Naive thymus-derived CD4-positive, alpha-beta T cell (primary cell): ENCODE measurements at places on chromosomes 12 and 14. TPM values are rescaled to one million over a fixed set of nuclear protein-coding genes. Genes with fewer than 3 reads are reported as not detected.

SPPL3 gene
- total RNA-seq, result 50.0 TPM

ACSM4 gene
- total RNA-seq, result not detected

ADAM21 gene
- total RNA-seq, result not detected in 2 replicates

RERG gene
- total RNA-seq, result 0.35 TPM

DNA sequence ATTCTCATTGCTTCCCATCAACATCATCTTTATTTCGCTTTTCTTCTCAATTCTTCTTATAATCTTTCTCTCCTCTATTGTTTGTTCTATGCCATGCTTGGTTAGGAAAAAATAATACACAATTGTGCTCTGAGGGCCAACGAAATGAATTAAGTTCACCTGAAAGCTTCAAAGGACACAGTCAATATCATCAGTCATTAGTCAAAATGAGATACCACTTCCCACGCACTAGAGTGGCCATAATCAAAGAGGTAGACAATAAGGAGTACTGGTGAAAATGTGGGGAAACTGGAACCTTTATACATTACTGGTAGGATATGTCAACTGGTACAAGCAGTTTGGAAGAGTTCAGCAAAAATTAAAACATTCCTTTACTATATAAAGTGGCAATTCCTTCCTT lies 91.5 kb downstream of the TMTC1 start:
- no peak for DNase-seq
- no peaks in the 10 kb centered on the region for H3K36me3 ChIP-seq
- H3K4me3 ChIP-seq, result no peak overlapping the region
- no peaks in the 10 kb centered on the region for H3K27me3 ChIP-seq
- no peak overlapping the region for H3K27ac ChIP-seq
- no peaks in the 10 kb centered on the region for H3K4me1 ChIP-seq

GRCh38 chr12:7637615-7638014 lies 28.1 kb downstream of the APOBEC1 start:
- H3K4me3 ChIP-seq, result no peak overlapping the region
- no peaks in the 10 kb centered on the region for H3K36me3 ChIP-seq
- H3K27me3 ChIP-seq, result no peaks in the 10 kb centered on the region
- H3K4me1 ChIP-seq, result peaks cover 10% of the 10 kb centered on the region

DNA sequence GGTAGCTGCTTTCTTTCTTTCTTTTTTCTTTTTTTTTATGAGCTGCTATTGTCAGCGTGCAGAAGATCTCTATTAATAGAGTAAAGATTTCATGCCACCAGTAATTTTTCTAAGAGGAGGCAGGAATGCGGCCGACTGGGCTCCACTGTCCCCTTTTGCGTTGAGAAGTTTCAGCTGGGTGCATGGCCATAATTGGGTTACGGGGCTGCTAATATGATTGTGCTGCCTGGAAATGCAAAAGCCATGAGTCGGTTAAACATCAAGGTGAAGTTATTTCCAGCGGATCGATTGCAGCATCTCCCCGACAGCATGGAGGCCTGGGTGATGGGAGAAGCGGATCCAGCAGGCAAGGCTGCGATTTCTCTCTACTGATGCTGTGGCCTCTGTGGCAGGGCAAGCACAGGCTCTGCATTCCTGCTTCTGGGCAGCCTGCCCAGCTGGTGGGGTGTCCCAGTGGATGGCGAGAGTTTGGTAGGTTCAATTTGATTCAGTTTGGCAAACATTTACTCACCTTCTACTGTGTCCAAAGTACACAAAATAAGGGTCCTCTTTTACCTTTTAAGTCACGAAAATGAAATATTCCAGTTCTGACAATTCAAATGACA lies 54.4 kb upstream of the PRMT8 start:
- no peak overlapping the region for H3K27ac ChIP-seq
- no peaks in the 10 kb centered on the region for H3K27me3 ChIP-seq
- DNase-seq, result no peak
- H3K4me1 ChIP-seq, result peaks cover 6% of the 10 kb centered on the region

DNA sequence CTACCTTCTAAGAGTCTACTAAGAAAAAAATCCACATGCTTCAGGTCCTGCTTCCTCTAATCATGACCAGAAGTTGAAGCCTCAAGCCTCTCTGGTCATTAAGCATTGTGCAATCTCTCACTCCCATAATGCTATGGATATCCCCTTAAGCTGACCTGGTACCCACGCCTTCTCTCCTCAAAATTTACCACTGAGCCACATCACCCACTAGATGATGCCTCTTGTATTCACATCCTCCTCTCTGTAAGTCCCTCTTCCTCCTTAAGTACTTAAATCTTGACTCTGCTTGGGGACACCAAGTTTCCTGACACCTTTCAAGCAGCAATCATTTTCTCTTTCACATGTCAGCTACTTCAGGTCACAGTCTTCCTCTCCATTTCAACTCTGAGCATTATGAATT lies 9.8 kb downstream of the GALNT4 start:
- no peaks in the 10 kb centered on the region for H3K27me3 ChIP-seq
- H3K36me3 ChIP-seq, result no peaks in the 10 kb centered on the region
- no peak for DNase-seq
- no peak overlapping the region for H3K27ac ChIP-seq
- H3K4me3 ChIP-seq, result no peak overlapping the region
- H3K4me1 ChIP-seq, result peaks cover 7% of the 10 kb centered on the region

GRCh38 chr12:92062539-92063493 lies 82.8 kb downstream of the BTG1 start:
- H3K36me3 ChIP-seq, result no peaks in the 10 kb centered on the region
- H3K27ac ChIP-seq, result no peak overlapping the region
- no peak for DNase-seq
- H3K4me3 ChIP-seq, result no peak overlapping the region
- H3K27me3 ChIP-seq, result no peaks in the 10 kb centered on the region

DNA sequence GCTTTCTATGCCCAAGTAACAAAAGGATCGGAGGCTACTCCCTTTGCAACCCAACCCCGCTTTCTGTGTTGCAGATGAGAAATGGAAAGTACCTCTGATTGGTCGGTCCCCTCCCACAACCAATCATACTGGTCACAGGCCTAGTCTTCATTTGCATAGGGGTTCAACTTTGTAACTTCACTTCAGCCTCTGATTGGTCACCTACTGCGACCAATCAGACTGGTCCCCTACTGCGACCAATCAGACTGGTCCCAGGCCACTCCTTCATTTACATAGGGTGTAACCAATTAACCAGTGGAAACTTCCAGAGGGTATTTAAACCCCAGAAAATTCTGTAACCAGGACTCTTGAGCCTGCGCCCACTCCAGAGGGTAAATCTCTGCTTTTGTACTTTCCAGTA lies 906.4 kb upstream of the TMEM132C start:
- no peak overlapping the region for H3K27ac ChIP-seq
- no peak overlapping the region for H3K4me3 ChIP-seq
- DNase-seq, result no peak
- no peaks in the 10 kb centered on the region for H3K27me3 ChIP-seq
- H3K4me1 ChIP-seq, result no peaks in the 10 kb centered on the region

GRCh38 chr12:92722897-92723296 lies 20.1 kb downstream of the PLEKHG7 start:
- no peak overlapping the region for H3K4me3 ChIP-seq
- H3K4me1 ChIP-seq, result no peaks in the 10 kb centered on the region
- no peak overlapping the region for H3K27ac ChIP-seq
- no peak for DNase-seq

DNA sequence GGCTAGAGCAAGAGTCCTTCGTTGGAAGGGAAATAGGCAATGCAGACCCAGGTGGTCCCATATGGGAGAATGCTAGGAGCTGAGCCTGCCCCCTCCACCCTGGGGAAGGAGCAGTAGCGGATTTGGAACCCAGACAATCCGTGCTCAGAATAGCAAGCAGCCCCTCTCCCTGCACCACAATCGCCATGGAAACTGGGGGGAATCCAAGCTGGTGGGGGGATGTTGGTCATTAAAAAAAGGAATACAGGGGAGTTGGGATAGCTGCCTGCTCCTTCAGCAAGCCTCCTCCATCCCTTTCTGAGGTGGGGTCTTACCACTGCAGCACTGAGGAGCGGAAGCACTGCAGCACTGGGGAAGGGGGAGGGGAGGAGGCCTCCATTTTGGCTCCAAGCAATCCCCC lies 2.9 kb downstream of the RND1 start:
- no peak overlapping the region for H3K27ac ChIP-seq
- no peaks in the 10 kb centered on the region for H3K27me3 ChIP-seq
- no peak overlapping the region for H3K4me3 ChIP-seq
- H3K36me3 ChIP-seq, result no peaks in the 10 kb centered on the region
- peaks cover 10% of the 10 kb centered on the region for H3K4me1 ChIP-seq

GRCh38 chr12:6253278-6253677 lies 53.1 kb downstream of the CD9 start:
- no peaks in the 10 kb centered on the region for H3K4me1 ChIP-seq
- DNase-seq, result no peak
- no peak overlapping the region for H3K27ac ChIP-seq
